Breast epithelium (tissue), 4 donors: ENCODE measurements at places on chromosomes 3 and 15. TPM values are rescaled to one million over a fixed set of nuclear protein-coding genes. Genes with fewer than 3 reads are reported as not detected.

CSPG5 gene
- total RNA-seq: 0.44 TPM

FOXB1 gene
- not detected for total RNA-seq

- H3K36me3 ChIP-seq: no peaks in the 10 kb centered on the region
- DNase-seq: peak; percentile 28
- no peak overlapping the region for H3K27ac ChIP-seq
- H3K27me3 ChIP-seq: no peaks in the 10 kb centered on the region
Observed at GRCh38 chr15:80581976-80582375, 113.1 kb upstream of the ABHD17C start.

DNA sequence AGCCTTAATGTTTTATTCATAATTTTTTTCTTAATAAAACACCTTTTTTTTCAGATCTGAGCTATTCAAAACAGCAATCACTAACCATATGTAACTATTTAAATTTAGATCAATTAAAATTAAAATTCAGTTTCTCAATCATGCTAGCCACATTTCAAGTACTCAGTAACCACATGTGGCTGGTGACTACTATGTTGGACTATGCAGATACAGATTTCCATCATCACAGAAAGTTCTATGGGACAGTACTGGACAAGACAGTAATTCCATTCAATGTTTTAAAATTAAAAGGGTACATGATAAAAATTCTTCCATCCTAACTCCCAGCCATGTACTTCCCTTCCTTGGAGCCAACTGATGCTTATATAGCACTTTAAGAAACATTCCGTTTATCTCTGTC lies 119.3 kb downstream of the GLDN start:
- H3K36me3 ChIP-seq: no peaks in the 10 kb centered on the region
- no peak for DNase-seq
- H3K27ac ChIP-seq: no peak overlapping the region

DNA sequence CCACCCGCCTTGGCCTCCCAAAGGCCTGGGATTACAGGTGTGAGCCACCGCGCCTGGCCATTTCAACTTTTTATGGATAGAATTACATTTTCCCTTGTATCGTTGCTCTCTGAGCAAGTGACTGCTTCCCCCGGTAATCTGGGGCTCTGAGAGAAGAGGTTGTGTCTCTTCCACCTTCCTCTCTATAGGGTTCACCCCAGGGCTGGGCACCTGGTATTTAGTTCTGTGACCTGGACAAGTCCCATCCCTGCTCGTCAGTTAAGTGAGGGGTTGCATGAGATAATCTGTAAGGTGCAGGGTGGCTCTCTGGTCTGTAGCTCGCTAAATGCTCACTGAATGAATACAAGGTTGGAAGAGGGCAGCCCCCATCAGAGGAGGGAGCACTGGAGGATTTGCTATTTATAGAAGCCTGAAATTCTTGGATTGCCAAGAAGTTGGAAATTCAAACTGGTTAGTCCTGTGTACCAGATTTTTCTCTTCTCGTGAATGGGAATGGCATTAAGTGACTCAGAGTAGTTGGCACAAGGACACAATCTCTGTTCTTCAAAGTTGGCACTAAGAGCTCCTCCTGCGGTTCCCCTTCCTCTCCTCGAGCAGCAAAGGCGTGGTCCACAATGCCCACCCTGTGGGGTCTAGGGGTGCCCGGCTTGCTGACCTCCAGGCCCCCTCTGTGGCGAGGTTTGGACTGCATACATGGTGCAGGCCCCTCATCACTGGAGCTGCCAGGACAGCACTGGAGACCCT lies 68.1 kb upstream of the DLG1 start:
- H3K27ac ChIP-seq: peak overlapping the region; percentile 74
- no peak for DNase-seq
- H3K36me3 ChIP-seq: no peaks in the 10 kb centered on the region
- peaks cover 6% of the 10 kb centered on the region for H3K4me1 ChIP-seq
- no peak overlapping the region for H3K4me3 ChIP-seq
